ENCODE measurements at places on chromosomes 5 and 9.

DNA sequence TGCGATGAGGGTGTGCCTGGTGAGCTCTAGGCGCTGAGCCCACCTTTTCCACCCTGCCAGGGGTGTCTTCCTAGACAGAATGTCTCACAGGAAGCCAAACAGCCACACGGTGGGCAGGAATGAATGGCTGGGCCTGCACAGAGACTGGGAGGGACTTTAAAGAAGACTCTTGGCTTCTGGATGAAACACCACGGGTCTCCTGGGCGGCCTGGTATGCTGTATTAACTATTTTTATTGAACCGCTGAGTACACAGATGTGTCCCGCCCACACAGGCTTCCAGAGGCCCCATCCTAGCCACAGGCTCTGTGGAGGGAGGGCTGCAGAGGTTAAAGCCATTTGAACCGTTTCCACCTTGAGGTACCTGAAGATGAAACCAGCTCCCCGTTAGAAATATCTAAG, 115.2 kb upstream of the CXCL14 start:
- DNase-seq = no peak

DNA sequence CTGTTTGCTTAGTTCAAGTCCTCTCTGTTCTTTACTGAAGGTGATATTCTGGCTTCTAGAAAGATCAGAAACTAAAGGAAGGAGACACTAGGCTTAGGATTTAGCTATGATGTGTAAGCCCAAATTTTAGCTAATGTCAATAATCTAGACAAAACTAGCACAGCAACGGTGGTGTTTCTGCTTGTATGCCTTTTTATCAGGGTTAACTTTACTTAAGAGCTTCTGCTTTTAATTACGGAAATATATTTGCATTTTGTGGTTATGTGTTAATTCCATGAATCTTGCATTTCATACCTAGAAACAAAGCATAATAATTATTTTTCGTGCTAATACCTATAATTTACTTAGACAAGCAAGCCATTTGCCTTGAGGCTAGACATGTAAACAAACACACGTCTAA, 96.1 kb downstream of the PAX5 start:
- DNase-seq = no peak

DNA sequence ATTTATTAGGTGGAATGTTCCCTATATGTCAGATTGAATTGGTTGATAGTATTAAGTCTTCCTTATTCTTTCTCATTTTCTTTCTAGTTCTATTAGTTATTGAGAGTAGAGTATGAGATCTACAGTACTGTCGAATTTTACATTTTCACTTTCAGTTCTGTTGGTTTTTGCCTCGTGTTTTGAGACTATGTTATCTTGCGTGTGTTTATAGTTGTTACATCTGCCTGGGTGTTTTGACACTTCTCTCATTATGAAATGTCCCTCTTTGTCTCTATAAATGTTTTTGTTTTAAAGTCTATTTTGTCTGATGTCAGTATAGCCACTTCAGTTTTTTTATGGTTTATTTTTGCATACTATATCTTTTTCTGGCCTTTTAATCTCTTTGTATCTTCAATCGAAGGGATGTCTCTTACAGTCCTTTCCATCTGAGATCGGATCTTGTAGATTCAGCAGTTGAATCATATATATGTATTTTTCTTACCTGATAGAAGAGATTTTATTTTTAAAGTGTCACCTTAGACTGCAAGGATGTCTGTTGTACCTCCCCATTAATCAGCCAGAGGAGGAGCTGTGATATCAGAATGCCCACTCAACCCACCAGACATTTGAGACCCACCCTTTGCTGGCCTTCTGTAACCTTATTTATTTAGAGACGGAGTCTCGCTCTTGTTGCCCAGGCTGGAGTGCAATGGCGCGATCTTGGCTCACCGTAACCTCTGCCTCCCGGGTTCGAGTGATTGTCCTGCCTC, 20.7 kb downstream of the EHMT1 start:
- DNase-seq = no peak

GRCh38 chr5:141716009-141716408, 34.0 kb upstream of the ARAP3 start:
- DNase-seq = no peak

DNA sequence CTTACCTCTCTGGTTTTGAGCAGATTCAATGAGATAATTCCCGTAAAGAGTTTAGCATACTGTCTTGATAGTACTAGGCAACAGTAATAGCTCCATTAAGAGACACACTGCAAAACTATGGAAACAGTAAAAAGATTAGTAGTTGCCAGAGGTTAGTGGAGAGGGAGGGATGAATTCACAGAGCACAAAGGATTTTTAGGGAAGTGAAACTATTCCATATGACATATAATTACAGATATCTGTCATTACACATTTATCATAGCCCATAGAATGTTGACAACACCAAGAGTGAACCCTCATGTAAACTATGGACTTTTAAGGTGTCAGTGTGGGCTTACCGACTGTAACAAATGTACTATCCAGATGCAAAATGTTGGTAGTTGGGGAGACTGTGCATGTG, 176.4 kb upstream of the PLCXD3 start:
- no peak for DNase-seq

GRCh38 chr9:83166372-83166771, 103.4 kb upstream of the RASEF start:
- DNase-seq = no peak

DNA sequence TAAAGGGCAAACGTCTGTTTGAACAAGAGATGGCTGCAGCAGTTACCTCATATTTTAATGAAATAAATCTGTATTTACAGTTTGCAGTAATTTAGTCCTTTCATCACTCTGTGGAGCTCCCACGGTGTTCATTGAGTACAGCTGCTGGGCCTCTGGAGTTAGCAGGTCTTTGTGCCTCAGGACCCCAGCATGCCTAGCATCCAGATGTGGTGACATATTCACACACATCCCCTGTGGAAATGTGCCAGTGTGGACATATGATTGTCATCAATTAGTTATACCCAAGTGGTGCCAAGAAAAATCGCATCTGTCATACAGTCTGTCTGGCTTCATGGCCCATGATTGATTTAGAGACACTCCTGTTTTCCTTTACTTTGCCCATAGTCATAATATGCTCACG, 77.3 kb downstream of the NNT start:
- DNase-seq = no peak

DNA sequence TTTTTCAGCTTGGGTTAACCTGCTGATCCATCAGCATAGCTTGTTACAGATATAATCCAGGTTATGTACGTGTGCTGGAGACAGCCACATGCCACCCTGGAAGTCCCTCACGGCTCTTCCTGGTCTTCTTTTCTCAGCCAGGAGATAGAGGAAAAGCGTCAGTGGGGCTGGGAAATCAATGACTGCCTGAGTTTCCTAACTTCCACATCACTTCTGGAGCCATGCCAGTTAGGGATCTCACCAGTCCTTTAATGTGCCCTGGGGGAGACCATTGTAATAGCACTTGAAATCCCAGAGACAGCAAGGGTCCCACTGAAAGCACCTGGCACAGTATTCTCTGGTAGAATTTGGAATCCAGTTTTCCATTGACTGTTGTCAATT, 29.2 kb downstream of the ANXA2R start:
- peak; percentile 40 for DNase-seq

Measured in fibroblast of pulmonary artery (primary cell).